Endodermal cell (in vitro differentiated cells): ENCODE measurements at places on chromosomes 11 and 22.

GRCh38 chr11:131253656-131254151 lies 116.7 kb upstream of the NTM start:
- peak; percentile 90 for DNase-seq

DNA sequence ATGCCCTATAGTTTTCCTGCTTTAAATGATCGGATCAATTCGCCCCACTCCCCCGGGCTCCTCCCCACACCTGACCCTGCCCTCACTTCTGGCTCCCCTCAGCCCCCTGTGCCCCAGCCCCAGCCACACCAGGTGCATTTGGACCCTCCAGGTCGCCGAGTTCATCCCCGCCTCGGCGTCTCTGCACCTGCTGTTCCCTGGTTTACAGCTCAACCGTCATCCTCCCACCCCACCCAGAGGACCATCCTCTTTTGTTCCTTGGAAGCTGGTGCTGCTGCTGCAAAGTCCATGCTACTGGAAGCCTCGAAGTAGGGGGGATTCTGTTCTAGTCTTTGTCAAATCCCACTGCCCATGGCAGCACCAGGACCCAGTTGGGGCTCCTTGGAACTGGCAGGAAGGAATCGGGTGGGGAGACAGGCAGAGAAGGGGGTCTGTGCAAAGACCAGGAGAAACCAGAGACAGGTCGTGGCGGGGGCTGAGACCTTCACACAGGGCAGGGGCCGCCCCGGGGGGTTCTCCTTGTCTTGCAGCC lies 4.5 kb upstream of the MUC5B start:
- DNase-seq: peak; percentile 27

DNA sequence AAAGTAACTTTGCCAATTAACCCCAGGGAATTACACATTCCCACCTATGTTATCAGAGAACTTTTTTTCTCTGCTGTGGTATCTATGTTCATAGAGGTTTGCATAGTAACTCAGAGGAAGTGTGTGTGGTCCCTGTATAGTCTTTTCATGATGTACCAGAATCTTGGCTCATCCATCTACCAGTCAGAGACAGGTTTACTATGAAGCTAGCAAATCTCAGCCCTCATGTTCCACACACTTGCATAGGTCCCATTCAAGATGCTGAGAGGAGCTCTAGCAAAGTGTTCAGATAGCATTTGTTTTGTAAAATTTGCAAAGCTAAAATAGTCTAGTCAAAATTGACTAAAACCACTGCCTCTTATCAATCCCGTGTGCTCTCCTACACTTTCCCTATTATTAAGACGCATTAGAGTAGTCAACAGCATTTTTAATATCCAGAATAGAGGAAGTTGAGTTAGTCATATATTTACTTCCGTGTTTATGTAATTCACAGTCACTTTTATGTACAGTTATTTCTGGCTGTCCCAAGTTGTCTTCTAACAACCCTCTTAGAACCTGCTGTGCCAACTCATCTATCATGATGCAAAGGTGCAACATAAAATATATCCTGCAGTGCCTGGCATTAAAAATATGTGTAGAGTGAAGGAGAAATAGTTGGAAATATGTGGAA lies 184.2 kb downstream of the FAM76B start:
- DNase-seq: no peak

GRCh38 chr11:20238712-20239111 lies 78.4 kb upstream of the DBX1 start:
- DNase-seq: no peak

GRCh38 chr11:35619116-35619854 lies 1.0 kb downstream of the FJX1 start:
- peak; percentile 85 for DNase-seq
